ENCODE measurements at places on chromosomes 7 and 10.

DNA sequence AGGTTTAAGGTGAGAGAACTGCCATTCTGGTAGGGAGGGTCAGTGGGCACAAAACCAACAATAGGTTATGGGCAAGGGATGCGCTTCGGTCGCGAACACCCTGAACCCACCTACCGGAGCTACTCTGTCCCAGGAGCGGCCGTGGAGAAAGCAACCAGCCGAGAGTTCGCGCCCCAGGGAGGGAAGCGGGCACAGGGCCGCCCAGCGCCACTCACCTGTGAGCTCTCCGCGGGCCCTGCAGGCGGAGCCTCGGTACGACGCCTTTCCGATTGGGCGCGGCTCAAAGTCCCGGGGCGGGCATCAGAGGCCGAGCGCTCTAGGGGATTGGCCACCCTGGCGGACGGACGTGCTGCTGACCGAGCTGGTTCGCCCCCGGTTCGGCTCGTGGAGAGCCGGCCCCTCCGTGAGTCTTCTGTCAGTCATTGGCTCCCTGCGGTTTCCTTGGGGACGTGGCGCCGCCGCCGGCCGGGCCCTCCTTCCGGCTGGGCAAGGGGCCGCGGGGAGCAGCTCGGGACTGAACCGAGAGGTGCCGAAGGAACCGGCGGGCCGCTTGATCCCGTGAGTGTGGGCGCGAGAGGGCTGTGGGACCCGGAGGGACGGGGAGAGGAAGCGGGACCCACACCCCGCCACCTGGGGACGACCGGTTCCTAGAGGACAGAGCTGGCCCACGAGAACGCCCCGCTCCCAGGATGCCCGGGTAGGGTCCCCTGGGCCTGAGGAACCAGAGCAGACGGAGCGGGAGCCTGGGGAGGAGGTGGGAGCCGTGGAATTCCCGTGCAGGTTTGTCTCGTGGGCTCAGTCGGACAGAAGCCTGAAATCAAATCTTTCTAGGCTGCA is at the start of gene ENTPD7:
Gene ENTPD7, plus strand, starts transcription at position 479 of the 837 bp plus-strand sequence. CDS start 448 bp downstream, outside the sequence.
- DNase-seq: peak; percentile 97

GRCh38 chr7:30545791-30546555 is 41.3 kb upstream of the GGCT start:
- DNase-seq: no peak

- DNase-seq: no peak
Observed at GRCh38 chr7:151039850-151040548, 8.3 kb upstream of the ASIC3 start.

GRCh38 chr7:137337902-137338301 is 5.6 kb downstream of the PTN start:
- no peak for DNase-seq

DNA sequence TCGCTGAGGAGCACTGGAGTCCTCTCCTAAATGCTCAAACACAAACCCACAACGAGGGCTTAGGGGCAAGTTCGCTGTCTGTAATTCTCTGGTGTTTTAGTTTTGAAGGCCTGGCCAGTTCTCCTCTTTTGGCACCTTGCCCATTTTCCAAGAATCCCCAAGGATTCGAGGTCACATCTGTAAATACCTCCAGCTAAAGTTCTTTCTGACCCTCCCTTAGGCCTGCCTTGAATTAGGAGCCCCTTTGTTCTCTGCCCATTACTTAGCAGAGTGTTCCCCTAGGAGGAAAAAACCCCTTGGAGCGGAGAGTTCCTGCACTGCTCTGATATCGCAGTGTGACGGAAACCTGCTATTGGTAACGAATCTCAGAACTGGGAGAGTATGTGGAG is 743 bp upstream of the PYROXD2 start:
- no peak for DNase-seq

GRCh38 chr10:35493196-35494118 is 111.7 kb upstream of the GJD4 start:
- no peak for DNase-seq

- no peak for DNase-seq
Observed at GRCh38 chr7:17129218-17129617, 169.2 kb upstream of the AHR start.

DNA sequence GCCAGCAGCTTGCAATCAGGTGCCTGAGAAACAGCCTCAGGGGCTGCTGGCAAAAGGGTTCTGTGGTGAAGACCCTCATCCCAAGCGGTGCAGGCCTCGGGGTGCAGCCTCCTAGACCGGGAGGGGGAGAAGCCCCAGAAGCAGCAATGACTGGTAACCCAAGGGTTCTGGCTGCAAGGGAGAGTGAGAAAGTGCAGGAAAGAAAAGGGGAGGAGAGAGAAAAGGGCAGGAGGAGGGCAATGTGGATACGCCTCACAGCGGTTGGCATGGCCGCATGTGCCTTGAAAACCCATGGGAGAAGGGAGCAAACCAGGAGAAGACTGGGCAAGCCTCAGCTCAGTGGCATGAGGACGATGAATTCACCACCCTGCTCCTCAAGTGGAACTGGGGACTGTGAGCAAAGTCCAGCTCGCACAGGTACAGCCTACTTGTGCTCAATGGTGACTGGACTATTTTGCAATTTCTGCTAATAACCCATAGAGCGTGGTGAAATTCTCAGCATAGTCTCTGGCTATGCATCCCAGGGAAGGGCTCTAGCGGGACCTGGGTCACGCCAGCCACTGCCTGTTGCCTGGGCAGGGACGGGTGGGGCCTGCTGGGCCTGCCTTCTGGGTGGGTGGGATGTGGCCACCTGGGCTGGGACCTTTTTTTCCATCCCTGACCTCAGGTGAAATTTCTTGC is 6.2 kb downstream of the CLRN3 start:
- no peak for DNase-seq

GRCh38 chr10:42754155-42755027 is 28.2 kb upstream of the BMS1 start:
- peak; percentile 8 for DNase-seq

- no peak for DNase-seq
Observed at GRCh38 chr10:34286136-34286739, 528.9 kb downstream of the PARD3 start.

DNA sequence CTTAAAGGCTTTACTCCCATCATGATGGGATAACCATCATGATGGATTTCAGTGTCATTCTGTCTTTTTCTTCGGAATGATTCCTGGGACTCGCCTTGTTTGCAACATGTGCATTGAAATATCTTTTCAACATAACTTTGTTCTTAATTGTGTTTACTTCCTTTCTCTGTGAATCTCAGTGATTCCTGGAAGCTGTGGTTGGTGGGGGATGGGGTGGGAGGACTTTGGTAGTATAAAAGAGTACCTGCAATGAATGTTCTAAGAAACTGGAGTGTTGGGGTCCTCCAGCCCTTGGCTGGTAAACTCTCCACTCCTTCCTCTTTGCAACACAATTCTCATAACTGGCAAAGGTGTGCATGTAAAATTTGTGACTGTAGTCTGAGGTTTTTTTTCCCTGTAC is 11.5 kb upstream of the SH2D4B start:
- DNase-seq: no peak

DNA sequence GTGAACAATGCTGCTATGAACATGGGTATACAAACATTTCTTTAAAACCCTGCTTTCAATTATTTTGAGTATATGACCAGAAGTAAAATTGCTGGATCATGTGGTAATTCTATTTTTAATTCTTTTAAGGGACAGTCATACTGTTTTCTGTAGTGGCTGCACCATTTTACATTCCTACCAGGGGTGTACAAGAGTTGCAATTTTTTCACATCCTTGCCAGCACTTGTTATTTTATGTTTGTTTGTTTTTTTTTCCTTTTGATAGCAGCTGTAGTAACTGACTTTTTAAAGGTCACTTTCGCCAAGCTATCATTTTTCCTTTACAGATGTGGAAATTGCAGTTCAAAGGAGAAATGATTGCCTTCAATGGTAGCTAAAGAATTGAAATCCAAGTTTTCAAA is 99.5 kb downstream of the GPR85 start:
- DNase-seq: no peak

DNA sequence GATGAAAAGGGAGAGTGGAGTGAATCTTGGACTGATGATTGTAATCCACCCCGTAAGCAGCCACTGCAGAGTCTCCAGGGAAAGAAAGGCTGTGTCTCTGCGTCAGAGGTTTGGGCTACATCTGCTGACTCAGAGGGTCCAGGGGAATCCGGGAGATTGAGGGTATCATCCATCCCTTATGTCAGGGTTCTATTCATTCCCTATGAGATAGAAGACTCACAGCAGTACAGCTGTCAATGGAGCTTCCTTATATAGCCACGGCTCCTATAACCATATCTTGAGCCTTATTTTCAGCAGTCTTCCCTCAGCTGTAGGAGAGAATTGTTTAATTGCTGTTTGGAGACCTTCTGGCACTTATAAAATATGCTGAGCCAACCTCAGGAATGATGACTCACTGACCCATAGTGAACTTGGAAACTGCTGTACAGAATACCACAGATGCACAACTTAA is 558.2 kb upstream of the PFKP start:
- DNase-seq: no peak

DNA sequence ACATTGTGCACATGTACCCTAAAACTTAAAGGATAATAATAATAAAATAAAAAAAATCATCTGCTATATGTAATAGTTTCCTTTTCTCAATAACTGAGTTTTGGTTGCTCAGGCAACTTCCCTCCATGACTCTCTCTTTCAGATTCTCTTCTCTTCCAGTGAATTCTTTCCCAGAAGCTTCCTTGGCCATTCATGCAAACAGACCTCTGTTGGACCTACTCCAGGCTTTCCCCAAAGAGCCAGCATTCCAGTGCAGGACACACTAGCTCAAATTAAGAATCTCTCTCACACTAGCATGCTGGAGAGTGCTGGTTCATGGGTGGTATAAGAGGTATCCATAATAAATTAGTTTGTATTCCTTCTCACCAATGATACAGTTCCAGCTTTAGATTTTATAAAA is 31.0 kb upstream of the ZEB1 start:
- DNase-seq: no peak

DNA sequence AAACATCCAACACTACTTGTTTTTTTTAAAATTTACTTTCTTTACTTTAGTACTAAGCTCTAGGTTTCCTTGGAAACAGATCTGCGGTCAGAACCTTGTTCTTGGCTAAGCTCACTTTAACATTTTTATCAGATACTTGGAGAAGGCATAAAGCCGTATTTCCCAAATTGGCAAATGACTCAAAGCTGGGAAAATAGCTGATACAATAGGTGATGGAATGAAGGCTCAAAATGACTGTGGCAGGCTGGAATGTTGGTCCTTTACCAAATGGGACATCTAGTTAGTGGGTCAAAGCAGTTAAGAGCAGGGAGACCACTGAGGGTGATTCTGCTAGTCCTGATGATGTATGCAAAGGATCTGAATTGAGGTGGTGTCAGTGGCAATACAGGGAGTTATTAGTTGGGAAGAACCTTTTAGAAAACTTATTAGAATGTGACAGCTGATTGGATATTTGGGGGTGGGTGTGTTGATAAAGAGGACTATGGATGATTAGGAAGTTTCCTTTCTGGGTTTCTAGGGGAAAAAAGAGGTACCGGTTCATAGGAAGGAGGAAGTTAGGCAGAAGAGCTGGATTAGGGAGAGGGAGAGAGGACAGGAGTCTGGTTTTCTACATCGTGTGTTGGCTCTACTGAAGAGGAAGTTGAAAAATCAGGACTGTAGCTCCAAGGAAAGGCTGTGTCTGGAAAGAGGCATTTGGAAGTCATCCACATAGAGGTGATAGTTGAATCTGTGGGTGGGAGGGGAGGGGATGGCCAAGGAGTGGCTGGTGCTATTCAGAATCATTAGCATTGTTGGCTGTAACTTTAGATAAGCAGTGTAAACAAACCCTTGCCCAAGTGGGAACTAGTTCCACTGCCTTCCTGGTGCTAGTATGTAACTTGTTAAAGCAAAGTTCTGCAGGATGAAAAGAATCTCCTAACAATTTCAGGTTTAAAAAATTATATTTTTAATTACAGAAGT is 13.1 kb downstream of the PLCE1 start:
- no peak for DNase-seq

DNA sequence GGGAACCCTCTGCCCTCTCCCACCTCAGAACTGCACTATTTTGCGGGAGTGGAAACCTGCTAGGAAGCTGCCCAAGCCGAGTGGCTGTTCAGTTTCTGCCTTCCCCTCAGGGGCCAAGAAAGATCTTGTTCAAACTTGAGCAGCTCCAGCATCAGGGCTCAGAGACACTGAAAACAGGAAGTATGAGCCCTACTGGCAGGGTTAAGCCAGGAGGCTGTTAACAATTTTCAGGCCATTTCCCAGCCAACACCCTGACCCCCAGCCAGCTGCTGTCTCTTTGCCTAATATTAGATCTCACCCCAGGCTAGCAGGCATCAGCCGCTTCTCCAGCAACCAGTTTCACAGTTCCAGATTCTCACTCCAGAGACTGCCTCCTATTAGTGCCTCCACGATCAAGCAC is 9.2 kb downstream of the PLAU start:
- no peak for DNase-seq

- DNase-seq: no peak
Observed at GRCh38 chr7:98988641-98989040, 110.3 kb downstream of the TRRAP start.

- DNase-seq: no peak
Observed at GRCh38 chr7:105218939-105219770, 169.6 kb downstream of the SRPK2 start.

- DNase-seq: no peak
Observed at GRCh38 chr10:76133597-76134255, 702.3 kb downstream of the LRMDA start.

DNA sequence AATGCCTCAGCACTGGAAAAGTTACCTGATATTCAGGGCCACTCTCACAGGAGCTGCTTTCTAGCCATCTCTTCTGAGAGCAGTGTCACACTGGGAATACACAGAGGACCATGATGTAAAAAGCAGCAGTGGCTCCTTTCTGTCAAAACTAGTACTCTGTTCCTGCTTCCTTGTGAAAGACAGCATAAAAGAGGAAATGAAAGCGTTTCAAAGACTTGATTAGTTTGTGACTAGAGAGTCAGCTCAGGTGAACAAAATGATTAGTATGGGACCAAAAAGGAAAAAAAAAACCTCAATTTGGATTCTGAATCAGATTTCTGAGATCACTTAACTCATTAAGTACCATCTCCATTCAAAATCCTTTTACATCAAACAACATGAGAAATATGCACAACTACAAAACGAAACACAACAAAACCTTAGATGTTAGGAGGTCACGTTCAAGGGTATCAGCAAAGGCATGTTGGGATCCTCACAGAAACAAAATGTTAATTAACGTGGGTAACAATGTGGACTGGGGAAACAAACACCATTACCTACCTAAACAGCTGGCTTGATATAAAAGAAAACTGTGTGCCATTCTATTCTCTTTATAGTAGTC is 103.7 kb downstream of the MACC1 start:
- DNase-seq: no peak

GRCh38 chr10:123262456-123262855 is 108.3 kb downstream of the BUB3 start:
- DNase-seq: no peak

DNA sequence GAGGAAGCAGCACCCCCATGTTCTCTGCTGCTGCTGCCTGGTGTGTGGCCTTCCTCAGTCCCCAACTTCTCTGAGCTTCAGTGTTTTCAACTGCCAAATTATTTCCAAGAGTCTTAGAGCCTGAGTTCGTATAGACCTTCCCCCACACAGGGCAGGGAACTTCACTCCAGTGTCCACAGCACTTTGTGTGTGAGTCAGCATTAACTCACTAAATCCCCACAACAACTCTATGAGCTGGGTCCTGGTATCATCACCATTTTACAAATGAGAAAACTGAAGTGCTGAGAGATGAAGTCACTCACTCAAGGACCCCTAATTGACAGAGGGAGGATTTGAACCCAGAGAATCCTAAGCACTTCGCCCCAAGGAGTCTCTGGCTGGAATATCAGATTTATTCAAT is 48.3 kb downstream of the ADCYAP1R1 start:
- DNase-seq: no peak

All from activated CD4-positive, alpha-beta T cell treated with anti-CD3 and anti-CD28 coated beads, Interleukin-2, Interleukin-6, amounts not matched to agents 100 ng/mL and 50 ng/mL, durations not matched to agents 16 hours and 8 hours (primary cell).